ENCODE measurements at places on chromosomes 4 and X. TPM values are rescaled to one million over a fixed set of nuclear protein-coding genes. Genes with fewer than 3 reads are reported as not detected.

NAA11 gene
- not detected for total RNA-seq

ITM2A gene
- total RNA-seq, result 12.8 TPM

ARSJ gene
- total RNA-seq, result 1.8 TPM

USP17L20 gene
- not detected for total RNA-seq

- DNase-seq, result no peak
Measured at GRCh38 chr4:48706736-48707135, 73.3 kb downstream of the FRYL start.

GRCh38 chr4:116530048-116530447 is 555.3 kb downstream of the TRAM1L1 start:
- DNase-seq, result no peak

GEMIN8 gene
- total RNA-seq, result 7.9 TPM

Data from liver (tissue), 10 donors.